ENCODE measurements at places on chromosomes 4 and X. TPM values are rescaled to one million over a fixed set of nuclear protein-coding genes. Genes with fewer than 3 reads are reported as not detected.

RTL9 gene
- total RNA-seq, result 0.79 TPM

CTAG2 gene
- total RNA-seq, result not detected

BANK1 gene
- 2.2 TPM for total RNA-seq

PRRG3 gene
- not detected for total RNA-seq

NKX3-2 gene
- total RNA-seq, result not detected
